Hair follicular keratinocyte (primary cell): ENCODE measurements at places on chromosomes 11 and 22. TPM values are rescaled to one million over a fixed set of nuclear protein-coding genes. Genes with fewer than 3 reads are reported as not detected.

MYEOV gene
- not detected in 2 replicates for total RNA-seq

CRYBB2 gene
- total RNA-seq = not detected in 2 replicates

GAS2 gene
- total RNA-seq = 2.2 and 4.8 TPM in 2 replicates

SLC22A12 gene
- total RNA-seq = not detected in 2 replicates

TCN2 gene
- total RNA-seq = 1.1 and 1.6 TPM in 2 replicates

PTH gene
- not detected in 2 replicates for total RNA-seq

SEPTIN5 gene
- 2.6 and 14.9 TPM in 2 replicates for total RNA-seq

RAPSN gene
- total RNA-seq = not detected in 2 replicates

AP5B1 gene
- total RNA-seq = 11.8 and 13.9 TPM in 2 replicates

MYBPC3 gene
- not detected in 2 replicates for total RNA-seq

ACR gene
- total RNA-seq = not detected in 2 replicates

MED19 gene
- 17.2 and 19.6 TPM in 2 replicates for total RNA-seq

TMPRSS13 gene
- total RNA-seq = 0.08 and 0.70 TPM in 2 replicates

APOBEC3B gene
- 2.0 and 2.6 TPM in 2 replicates for total RNA-seq

HBE1 gene
- not detected in 2 replicates for total RNA-seq

MRGPRX4 gene
- total RNA-seq = 0.27 and 0.55 TPM in 2 replicates

XKR3 gene
- total RNA-seq = not detected in 2 replicates

MRE11 gene
- total RNA-seq = 5.4 and 17.1 TPM in 2 replicates

SLC7A4 gene
- 0.23 and 0.47 TPM in 2 replicates for total RNA-seq

SCUBE1 gene
- not detected in 2 replicates for total RNA-seq

SLC35F2 gene
- total RNA-seq = 51.6 and 51.9 TPM in 2 replicates

MMP13 gene
- total RNA-seq = 0.16 TPM in 1 of 2 replicates, not detected in the other

TMEM191C gene
- total RNA-seq = 0.08 and 0.47 TPM in 2 replicates

IFITM1 gene
- total RNA-seq = 6.8 and 20.1 TPM in 2 replicates

TMEM223 gene
- 42.2 and 53.8 TPM in 2 replicates for total RNA-seq

PHOX2A gene
- total RNA-seq = not detected in 2 replicates

OR52N4 gene
- not detected in 2 replicates for total RNA-seq

KCNJ1 gene
- total RNA-seq = 0.08 TPM in 1 of 2 replicates, not detected in the other

CRYBA4 gene
- total RNA-seq = not detected in 2 replicates

SMTNL1 gene
- total RNA-seq = not detected in 2 replicates

KRTAP5-9 gene
- not detected in 2 replicates for total RNA-seq

HEPHL1 gene
- 26.8 and 117 TPM in 2 replicates for total RNA-seq

HORMAD2 gene
- not detected in 2 replicates for total RNA-seq

TMEM191B gene
- not detected in 2 replicates for total RNA-seq

PGA4 gene
- not detected in 2 replicates for total RNA-seq

ALDH3B1 gene
- total RNA-seq = 0.31 and 0.61 TPM in 2 replicates

OR4A16 gene
- not detected in 2 replicates for total RNA-seq

C1QTNF5 gene
- 0.15 and 0.55 TPM in 2 replicates for total RNA-seq

OR52H1 gene
- total RNA-seq = not detected in 2 replicates

SHISAL1 gene
- 1.6 and 3.5 TPM in 2 replicates for total RNA-seq

UEVLD gene
- 27.8 and 32.2 TPM in 2 replicates for total RNA-seq

CASP5 gene
- not detected in 2 replicates for total RNA-seq

FAM181B gene
- 0.38 and 1.2 TPM in 2 replicates for total RNA-seq
